ENCODE measurements at places on chromosomes 7 and 10.

DNA sequence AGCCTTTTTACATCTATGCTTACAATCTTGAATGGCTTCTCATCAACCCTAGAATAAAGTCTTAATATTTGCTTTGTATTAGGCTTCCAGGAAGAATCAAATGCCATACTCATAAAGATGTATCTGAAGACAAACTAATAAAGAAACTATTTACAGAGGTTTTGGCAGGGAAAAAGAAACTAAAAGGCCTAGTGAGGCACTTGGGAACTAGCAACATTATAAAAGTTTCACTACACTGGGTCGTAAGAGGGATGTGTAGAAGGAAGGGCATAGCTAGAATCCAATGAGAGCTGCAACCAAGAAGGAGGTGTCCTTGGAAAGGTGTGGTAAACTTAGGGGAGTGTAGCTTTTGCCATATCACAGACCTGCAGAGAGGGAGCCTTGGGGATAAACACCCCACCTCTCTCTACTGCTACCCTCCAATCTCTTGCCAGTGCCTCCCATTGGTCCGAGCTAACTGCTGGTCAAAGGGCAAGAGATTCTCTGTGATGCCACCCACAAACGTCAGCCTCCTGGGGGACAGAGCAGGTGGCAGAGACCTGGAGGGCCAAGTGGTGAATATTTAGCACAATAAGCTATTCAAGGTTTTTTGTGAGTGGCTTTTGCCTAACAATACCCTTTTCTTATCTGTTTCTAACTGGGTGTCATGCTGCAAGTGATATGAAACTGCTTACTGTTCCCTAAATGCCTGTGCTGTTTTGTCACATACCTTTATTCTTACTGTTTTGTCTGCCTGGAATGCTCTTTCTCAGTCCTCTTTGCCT, 60.7 kb downstream of the CPED1 start:
- DNase-seq = no peak

DNA sequence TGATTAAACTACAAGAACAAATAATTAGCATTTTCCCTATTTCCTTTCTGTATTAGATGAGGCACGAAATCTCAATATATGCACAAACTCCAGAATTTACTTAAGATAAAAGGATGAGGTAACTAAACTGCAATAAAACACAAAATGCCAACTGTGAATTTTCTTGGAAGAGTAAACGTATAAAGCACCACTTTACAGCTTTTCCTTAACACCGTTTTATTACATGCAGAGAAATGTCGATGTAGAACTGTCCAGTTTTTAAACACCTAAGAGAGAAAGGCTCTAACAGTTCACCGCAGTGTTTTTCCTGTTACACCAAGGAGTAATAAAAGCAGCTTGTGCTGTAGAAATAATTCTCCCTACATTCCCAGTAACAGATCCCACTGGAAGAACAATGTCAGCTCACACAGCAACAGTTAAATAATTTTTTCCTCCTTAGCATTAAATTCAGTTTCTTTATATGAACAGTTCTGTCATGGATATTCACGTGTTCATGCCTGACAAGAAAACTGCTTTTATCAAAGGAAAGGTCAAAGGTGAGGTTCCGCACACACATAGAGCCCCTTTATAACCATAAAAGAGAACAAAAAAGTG, 52.0 kb downstream of the MINDY3 start:
- no peak for DNase-seq

- DNase-seq = no peak
Observed at GRCh38 chr10:19561181-19561580, 255.1 kb upstream of the PLXDC2 start.

DNA sequence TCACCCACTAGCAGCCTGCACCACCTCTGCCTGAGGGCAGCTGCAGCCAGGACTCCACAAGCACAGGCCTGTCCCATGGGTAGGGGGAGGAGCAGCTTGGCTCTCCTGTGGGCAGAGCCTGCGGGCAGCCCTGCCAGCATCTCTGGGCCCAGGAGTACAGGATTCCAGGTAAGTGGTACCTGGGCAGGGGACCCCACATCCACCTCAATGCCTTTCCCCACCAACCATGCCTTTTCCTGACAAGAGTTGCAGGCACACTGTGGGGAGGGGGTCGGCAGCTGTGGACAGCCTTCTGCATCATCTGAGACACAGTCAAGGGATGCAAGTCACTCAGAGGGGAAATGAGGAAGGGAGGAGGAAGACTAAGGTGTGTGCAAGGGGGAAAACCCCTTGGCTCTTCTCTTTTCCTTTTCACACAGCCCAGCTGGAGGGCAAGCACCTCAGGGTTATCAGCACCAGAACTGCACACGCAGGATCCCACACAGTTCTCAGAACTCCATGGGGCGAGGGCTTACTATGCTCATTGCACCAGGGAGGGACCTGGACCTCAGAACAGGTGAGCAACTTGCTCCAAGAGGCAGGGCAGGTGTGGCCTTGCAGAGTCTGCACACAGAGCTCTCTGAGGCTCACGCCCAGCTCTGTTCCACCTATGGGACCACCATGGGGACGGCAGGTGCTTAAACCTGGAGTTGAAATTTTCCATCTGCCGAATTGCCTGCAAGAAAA, 16.5 kb upstream of the ANTXRL start:
- DNase-seq = no peak

DNA sequence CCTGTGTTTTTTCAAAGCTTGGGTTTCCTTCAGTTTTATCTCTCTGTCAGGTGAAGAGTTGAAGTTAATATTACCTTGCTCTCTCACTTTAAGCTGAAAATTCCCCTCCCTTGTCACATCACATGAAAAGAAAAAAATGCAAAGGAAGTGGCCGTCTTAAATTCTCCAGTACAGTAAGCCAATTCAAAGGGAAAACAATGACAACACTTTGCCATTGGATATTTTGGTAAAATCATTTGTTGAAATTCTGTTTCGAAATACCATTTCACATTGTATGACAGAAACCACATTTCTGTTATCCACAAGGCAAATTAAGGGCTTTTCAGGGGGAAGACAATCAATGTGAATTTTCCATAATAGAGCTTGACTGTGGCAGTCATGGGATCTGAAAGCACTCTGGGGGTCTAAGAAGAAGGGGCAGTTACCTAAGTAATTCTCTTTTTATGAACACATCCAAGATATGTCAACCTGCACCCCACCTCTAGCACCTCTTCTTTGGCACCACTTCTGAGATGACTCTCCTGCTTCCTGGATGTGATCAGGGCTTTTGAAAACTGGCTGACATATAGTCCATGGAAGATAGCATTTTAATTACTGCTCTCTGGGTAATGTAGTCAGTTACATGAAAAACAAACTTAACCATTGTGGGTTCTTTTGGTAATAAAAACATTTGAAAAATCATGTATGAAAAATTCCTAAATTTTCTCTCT, 63.8 kb downstream of the ENTPD1 start:
- DNase-seq = no peak

GRCh38 chr7:96952974-96953391, 52.4 kb upstream of the DLX6 start:
- DNase-seq = no peak

- no peak for DNase-seq
Observed at GRCh38 chr7:78043159-78043558, 244.6 kb downstream of the PHTF2 start.

DNA sequence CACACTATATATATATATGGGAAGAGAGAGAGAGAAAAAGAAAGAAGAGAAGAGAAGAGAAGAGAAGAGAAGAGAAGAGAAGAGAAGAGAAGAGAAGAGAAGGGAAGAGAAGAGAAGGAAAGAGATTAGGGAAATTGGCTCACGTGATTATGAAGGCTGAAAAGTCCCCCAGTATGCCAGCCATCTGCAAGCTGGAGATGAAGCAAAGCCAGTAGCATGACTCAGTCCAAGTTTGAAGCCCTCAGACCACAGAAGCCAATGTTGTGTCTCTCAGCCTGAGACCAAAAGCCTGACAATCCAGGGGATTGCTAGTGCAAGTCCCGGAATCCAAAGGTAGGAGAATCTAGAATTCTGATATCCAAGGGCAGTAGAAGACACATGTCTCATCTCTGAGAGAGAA, 206.3 kb upstream of the PRSS1 start:
- DNase-seq = no peak

GRCh38 chr7:81013083-81013817, 94.4 kb upstream of the SEMA3C start:
- no peak for DNase-seq

- no peak for DNase-seq
Observed at GRCh38 chr7:155992107-155992506, 179.8 kb upstream of the SHH start.

DNA sequence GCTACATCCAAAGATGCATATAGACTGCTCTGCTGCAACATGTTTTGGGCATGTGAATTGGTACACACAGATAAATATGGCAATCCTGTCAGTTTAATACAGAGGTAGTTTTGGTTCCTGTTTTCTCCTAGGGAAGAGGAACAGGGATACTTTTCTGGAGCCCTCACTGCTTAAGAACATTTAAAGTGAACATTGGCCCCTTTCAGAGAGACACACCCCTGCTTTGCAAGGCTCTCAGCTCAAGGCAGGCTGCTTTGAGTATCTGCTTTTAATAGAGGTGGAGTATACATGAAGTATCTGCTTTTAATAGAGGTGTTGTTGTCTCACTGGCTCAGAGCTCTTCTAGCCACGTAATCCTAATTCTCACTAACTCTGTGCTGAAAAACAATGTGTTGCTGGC, 38.9 kb downstream of the CYP51A1 start:
- DNase-seq = no peak

Measured in heart right ventricle (tissue), 16 donors.